Sigmoid colon (tissue), 7 donors: ENCODE measurements at places on chromosomes 13 and 19. TPM values are rescaled to one million over a fixed set of nuclear protein-coding genes. Genes with fewer than 3 reads are reported as not detected.

Gene ERICH6B
- total RNA-seq, result not detected

Gene TTYH1
- 2.5 TPM for total RNA-seq

DNA sequence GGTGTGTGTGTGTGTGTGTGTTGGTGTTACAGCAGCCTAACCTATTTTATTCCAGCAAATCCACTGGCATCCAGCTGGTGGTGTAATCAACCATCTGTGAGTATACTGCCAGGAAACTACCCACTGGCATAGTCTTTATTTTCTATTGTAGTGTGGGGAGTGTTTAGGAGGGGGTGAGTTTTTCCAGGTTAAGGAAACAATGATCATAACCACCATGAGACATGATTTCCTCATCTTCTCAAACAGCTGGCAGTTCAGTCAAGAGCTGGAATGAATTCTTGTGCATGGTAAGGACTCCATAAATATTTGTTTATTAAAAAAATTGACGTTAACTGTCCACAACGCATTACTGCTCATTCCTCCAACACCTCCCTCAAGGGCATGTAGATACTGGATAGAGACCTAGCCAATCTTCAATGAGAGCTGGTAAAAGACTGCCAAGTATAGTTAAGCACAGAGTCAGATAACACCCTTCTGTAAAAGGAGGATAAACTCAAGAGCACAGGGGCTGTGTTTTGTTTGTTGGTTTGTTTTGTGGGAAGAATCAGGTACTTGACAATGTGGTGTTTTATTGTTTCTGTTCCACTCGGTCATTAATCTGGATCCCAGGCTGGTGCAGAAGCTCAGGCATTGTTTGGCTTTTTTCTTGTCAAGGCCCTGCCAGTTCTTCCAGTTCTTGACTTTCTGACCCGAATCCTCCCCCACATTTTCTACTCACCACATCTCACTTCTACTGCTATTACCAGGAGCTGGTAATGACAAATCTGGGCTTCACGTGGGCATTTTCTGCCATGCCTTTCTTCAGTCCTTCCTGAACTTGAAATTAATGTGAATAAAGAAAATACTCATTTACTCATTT lies 31.6 kb upstream of the SLC46A3 start:
- H3K4me3 ChIP-seq, result no peak overlapping the region
- no peak overlapping the region for H3K27ac ChIP-seq
- no peak for DNase-seq
- H3K27me3 ChIP-seq, result no peaks in the 10 kb centered on the region

GRCh38 chr13:111640006-111640405 lies 319.6 kb downstream of the TEX29 start:
- H3K27ac ChIP-seq, result no peak overlapping the region
- DNase-seq, result no peak
- H3K36me3 ChIP-seq, result no peaks in the 10 kb centered on the region
- H3K4me3 ChIP-seq, result no peak overlapping the region

- H3K4me1 ChIP-seq, result no peaks in the 10 kb centered on the region
- DNase-seq, result no peak
- no peak overlapping the region for H3K4me3 ChIP-seq
Measured at GRCh38 chr13:22285867-22286266, 615.0 kb downstream of the FGF9 start.

DNA sequence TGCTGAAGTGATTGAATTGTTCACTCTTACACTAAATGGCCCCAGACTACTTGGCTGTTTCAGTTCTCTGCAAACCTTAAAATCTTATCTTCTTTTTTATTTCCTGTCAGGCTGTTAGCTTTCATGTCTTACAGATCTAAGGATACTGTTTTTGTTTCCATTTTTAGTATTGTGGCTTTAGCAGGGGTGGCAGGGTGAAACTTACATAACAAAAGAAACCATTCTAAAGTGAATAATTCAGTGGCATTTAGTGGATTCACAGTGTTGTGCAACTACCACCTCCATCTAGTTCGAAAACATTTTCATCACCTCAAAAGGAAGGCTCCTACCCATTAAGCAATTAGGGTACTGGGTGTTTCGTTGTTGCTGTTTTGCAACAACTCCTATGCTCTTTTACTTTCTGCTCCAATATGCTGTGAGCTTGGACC lies 19.8 kb downstream of the TMEM272 start:
- H3K27me3 ChIP-seq, result no peaks in the 10 kb centered on the region
- no peak overlapping the region for H3K4me3 ChIP-seq
- no peaks in the 10 kb centered on the region for H3K4me1 ChIP-seq
- H3K36me3 ChIP-seq, result no peaks in the 10 kb centered on the region

- no peak for DNase-seq
- H3K4me3 ChIP-seq, result no peak overlapping the region
- no peaks in the 10 kb centered on the region for H3K36me3 ChIP-seq
- no peaks in the 10 kb centered on the region for H3K4me1 ChIP-seq
- H3K27me3 ChIP-seq, result no peaks in the 10 kb centered on the region
- H3K27ac ChIP-seq, result no peak overlapping the region
Measured at GRCh38 chr19:45110851-45111266, 17.9 kb downstream of the PPP1R37 start.
